Urinary bladder (tissue), 4 donors: ENCODE measurements at places on chromosomes 1 and 21. TPM values are rescaled to one million over a fixed set of nuclear protein-coding genes. Genes with fewer than 3 reads are reported as not detected.

BGLAP gene
- total RNA-seq: 0.42 TPM

IL6R gene
- total RNA-seq: 8.1 TPM

C1orf210 gene
- total RNA-seq: 0.90 TPM

KIF2C gene
- total RNA-seq: 9.4 TPM

DNA sequence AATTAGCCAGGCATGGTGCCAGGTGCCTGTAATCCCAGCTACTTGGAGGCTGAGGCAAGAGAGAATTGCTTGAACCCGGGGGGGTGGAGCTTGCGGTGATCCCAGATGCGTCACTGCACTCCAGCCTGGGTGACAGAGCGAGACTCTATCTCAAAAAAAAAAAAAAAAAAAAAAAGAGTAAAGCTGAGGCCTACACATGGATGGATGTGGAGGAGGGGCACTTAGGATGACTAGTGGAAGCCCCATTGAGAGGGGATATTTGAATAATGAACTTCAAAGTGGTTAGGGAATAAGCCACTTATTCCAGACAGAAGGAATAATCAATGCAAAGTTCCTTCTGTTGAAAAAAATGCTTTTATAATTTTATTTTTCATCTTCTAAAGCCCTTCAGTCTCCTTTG, 51.4 kb downstream of the PTBP2 start:
- no peak for DNase-seq

- no peak for DNase-seq
These were observed 53.3 kb upstream of the ZC3H11B start for GRCh38 chr1:219666242-219666641.

GRCh38 chr1:206824331-206824730, 41.1 kb upstream of the IL20 start:
- DNase-seq: no peak

DNA sequence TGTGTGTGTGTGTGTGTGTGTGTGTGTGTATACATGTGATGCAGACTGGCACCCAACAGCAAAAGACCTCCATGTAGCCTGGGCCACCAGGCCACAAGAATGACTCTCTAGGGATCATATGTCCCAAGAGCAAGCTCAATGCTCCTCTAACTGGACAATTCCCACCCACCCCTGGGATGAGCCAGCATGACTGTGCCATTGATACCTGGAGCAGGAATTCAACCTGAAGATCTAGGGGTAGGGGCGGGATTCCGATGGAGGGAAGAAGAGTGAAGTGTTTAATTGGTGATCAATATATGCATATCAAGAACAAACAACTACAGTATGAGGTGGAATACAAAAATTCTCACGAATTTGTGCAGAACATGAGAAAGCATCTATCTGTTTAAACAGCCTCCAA, 136.2 kb downstream of the PSMG1 start:
- DNase-seq: no peak

DNA sequence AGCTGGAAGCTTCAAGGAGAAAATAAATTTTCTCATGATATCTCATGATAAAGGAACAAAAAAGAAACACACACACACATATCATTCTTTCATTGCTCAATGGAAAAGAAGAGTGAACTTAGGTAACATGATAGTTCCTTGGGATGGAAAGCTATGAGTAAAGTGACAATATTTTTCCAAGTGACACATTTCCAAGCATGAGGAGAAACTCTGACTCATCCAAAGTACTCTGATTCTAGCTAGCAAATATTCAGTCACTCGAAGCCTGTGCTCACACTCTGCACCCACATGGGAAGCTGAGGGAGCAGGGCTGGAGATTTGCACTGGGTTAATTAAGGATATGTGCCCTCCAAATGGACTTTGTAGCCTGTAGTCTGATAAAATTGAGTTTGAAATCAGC, 222.4 kb downstream of the LRRC40 start:
- DNase-seq: no peak

DNA sequence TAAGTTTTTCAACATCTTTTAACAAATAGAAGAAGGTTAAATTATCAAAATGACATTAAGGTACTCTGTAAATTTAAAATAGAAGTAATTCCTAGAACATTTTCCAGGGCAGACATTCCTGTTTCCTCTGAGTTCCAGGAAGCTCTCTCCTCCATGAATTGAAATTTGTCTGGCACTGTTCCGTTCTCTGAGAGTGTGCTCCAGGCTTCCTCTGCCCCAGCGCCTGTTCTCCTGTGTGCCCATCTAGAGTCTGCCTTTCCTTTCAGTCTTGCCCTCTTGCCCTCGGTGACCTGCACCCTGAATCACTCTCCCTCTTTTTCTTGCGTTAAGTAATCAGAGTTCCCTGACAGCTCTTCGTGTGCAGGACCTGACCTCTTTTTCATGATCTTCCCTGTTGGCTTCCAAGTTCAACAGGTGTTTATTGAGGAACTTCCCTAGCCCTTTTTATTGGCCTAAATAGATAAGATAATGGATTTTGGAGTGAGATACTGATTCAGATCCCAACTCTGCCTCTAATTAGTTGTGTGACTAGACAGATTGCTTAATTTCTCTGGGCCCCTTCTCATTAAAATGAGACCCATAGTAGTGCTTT, 77.1 kb downstream of the MTR start:
- DNase-seq: no peak

DNA sequence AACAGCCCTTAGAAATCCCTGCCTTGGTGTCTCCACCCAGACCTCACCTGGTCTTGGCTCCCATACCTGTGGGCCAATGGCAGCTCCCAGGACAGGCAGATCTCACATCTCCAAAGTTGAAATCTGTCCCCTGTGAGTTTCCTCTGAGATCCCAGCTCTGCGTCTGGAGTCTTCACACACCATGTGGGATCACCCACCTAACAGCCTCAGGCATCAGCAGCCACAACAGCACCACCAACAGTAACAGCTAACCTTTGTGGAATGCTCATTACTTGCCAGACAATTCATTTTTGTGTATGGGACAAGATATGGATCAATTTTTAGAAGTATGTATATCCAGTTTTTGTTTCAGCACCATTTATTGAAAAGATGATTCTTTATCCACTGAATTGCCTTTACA, 523.2 kb downstream of the MATN1 start:
- DNase-seq: no peak

GRCh38 chr1:226644541-226645176, 94.4 kb downstream of the ITPKB start:
- no peak for DNase-seq

DNA sequence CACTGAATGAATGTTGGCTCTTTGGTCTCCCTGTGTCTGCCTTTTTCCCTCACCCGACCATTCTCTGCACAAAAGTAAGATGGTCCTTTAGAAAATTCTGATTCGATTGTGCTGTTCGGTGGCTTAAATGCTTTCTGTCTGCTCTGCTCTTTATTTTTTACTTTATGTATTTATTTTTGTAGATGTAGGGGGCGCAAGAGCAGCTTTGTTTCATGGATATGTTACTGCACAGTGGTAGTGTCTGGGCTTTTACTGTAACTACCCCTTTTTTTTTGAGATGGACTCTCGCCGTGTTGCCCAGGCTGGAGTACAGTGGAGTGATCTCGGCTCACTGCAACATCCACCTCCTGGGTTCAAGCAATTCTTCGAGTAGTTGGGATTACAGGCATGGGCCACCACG, 15.7 kb downstream of the NLRP3 start:
- no peak for DNase-seq
